ENCODE measurements at places on chromosomes 12 and 14. TPM values are rescaled to one million over a fixed set of nuclear protein-coding genes. Genes with fewer than 3 reads are reported as not detected.

APOF gene
- total RNA-seq = not detected

DNA sequence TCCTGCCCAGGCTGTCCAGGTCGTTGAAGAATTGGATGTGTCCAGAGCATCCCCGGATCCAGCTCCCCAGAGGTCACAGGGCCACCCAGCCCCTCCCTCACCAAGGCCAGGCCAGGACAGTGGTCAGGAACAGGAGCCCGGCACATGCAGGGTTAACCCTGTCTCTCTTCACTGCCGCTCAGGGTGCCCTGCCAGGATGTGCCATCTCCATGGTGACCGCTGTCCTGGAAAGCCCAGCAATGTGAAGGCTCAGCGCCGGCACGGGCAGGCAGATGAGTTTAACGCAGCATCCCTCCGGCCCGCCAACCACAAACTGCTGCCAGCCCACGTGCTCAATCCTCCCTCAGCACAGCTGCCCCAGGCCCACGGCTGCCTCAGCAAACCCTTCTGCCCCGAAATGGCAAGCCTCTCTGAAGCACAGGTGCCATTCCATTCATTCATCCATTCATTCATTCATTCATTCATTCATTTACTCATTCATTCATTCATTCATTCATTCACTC, 4.4 kb downstream of the TMEM179 start:
- DNase-seq = no peak

KITLG gene
- total RNA-seq = 16.7 TPM

CPM gene
- 2.8 TPM for total RNA-seq

GRCh38 chr14:104725772-104726548, 1.9 kb downstream of the ADSS1 start:
- DNase-seq = no peak

All from foreskin keratinocyte (primary cell).